ENCODE measurements at places on chromosomes 13 and 19.

DNA sequence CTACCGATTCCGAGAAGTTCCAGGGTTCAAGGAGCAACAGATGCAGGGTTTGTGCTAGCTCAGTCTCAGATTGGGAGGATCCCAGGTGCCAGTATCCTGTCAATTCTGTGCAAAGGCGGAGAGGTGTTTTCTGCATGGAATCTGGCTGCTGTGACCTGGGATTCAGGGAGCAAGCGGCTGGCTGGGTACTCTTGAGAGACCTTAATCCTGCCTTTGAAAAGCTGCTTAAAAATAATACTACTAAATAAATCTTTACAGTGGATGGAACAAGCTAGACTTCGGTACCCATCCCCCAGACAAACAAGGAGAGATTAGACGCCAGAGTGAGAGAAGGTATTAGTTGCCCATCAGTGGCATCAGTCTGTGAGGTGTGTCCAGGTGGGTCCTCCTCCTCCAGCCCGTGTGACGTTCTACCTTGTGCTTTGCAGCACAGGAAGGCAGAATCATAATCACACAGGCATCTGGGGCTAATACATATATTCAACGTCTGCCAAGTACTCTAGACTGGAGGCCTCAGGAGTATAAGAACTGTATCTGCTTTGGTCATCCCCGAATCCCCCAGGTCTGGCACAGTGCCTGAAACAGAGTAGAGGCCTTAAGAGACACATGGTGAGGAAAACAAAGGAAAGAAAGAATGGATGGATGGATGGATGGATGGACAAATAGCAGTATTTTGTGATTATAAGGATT lies 230.6 kb downstream of the ZNF536 start:
- DNase-seq = no peak

GRCh38 chr13:97212004-97212403 lies 10.1 kb upstream of the MBNL2 start:
- no peak for DNase-seq

GRCh38 chr13:80988391-80989151 lies 647.6 kb upstream of the SPRY2 start:
- no peak for DNase-seq

GRCh38 chr13:43113603-43114002 lies 90.2 kb downstream of the DNAJC15 start:
- no peak for DNase-seq

GRCh38 chr19:1609103-1609396 lies 3.8 kb upstream of the UQCR11 start:
- no peak for DNase-seq

DNA sequence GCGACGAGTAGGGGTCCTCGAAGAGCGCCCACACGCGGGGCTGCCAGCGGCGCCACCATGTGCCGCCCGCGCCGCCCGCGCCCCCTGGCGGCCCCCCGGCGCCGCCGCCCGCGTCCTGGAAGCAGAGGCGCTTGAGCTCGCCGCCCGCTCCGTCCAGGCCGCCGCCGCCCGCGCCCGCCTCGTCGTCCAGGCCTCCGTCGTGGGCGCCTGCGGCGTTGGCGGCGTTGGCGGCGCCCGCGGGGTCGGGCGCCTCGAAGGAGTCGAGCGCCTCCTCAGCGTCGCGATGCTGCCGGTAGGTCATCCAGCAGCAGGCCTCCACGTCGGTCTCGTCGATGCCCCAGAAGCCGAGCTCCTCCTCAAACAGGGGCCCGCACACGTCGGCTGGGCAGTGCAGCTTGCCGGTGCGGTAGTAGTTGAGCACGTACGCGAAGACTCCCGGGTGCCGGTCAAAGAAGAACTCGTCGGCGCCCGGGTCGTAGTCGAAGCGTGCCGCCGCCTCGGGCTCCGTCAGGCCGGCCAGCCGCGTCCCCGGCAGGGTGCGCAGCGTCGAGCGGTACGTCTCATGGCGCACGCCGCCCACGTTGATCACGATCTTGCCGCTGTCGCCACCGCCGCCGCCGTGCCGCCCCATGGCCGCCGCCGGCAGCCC lies 829 bp downstream of the KCNC3 start:
- no peak for DNase-seq

GRCh38 chr13:70128098-70128497 lies 19.8 kb upstream of the KLHL1 start:
- no peak for DNase-seq

Measured in stimulated activated CD4-positive, alpha-beta T cell treated with anti-CD3 and anti-CD28 coated beads, Interleukin-15, amount 100 ng/mL, for 1 hour (primary cell).